ENCODE measurements at places on chromosomes 13 and 19. TPM values are rescaled to one million over a fixed set of nuclear protein-coding genes. Genes with fewer than 3 reads are reported as not detected.

DNA sequence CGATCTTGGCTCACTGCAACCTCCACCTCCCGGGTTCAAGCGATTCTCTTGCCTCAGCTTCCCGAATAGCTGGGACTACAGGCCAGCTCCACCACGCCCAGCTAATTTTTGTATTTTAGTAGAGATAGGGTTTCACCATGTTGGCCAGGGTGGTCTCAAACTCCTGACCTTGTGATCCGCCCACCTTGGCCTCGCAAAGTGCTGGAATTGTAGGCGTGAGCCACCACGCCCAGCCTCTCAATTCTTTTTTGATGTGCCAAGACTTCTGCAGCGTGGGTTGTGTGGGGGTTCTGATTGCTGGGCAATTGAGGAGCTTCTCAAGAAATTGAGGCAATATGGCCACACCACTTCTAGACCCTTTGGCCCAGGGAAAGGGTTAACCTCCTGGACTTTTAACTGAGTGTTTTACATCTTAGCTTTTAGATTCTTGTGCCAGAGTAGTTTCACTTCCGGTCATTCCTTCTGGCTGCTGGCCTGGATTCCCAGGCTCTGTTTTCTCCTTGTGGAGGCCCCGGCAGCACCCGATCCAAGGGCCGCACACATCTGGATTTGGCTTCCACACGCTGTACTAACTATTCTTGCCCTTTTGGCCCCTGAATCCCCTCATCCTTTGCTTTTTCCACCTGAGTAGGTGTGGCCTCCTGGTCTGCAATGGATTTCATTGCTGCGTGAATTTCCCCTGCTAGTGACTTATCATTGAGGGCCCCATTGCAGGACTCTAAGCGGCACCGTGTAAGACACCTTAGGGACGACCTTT lies 14.7 kb downstream of the SMARCA4 start:
- DNase-seq = peak; percentile 39

Gene PRR22
- 2.4 TPM for total RNA-seq

GRCh38 chr19:29505097-29505824 lies 20.5 kb upstream of the VSTM2B start:
- DNase-seq = no peak

Gene JSRP1
- 1.3 TPM for total RNA-seq

Gene ZNF541
- not detected for total RNA-seq

DNA sequence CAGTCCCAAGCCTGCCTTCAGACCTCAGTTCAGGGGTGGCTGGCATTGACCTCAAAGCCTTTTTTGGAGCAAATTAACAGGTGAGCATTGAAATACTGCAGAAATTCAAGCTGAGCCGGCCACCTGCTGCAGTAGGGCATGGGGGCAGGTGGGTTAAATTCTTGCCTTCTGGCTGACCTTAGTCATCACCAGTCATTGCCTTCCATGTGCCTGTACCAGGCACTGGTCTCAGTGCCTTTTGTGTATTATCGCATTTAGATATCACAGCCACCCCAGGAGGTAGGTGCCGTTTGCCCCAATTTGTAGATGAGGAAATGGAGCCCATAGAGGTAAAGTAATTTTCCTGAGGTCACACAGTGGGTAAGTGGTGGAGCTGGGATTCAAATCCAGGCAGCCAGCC lies 7.2 kb downstream of the PPP1R37 start:
- no peak for DNase-seq

- no peak for DNase-seq
Observed at GRCh38 chr13:76016799-76017400, 380.8 kb downstream of the LMO7 start.

- no peak for DNase-seq
Observed at GRCh38 chr13:113863524-113864272, at the start of gene GAS6. TSS of gene GAS6 (minus strand) at chr13:113864076. CDS start at chr13:113863920, 156 bp downstream.

GRCh38 chr13:48876289-48876688 lies 99.4 kb upstream of the FNDC3A start:
- DNase-seq = no peak

GRCh38 chr19:54902061-54902460 lies 3.9 kb upstream of the NCR1 start:
- DNase-seq = no peak

Gene SGCG
- total RNA-seq = 0.41 TPM

DNA sequence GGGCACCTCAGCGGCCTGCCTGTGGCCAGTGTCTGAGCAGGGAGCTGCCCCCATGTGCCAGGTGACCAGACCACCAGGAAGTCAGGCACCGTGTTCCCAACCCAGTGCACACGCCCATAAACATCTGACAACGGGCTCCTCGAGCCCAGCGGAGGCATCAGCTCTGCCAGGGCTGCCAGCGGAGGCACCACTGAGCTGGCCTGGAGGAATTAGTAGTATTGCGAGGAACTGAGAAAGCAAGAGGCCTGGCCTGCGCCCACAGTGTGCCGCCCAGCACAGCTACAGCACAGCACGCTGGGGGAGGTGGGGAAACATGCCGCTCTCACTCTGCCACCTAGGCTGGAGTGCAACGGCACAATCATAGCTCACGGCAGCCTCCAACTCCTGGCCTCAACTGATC lies 44.6 kb downstream of the ANKRD27 start:
- DNase-seq = no peak

GRCh38 chr19:30784850-30785457 lies 412.8 kb downstream of the ZNF536 start:
- DNase-seq = no peak

Gene SULT2A1
- not detected for total RNA-seq

Gene TMC4
- total RNA-seq = 0.94 TPM

Gene KRTDAP
- total RNA-seq = not detected

Gene SIGLEC12
- total RNA-seq = not detected

GRCh38 chr19:3167533-3168272 lies 10.9 kb upstream of the S1PR4 start:
- DNase-seq = no peak

Gene EPSTI1
- 96.0 TPM for total RNA-seq

DNA sequence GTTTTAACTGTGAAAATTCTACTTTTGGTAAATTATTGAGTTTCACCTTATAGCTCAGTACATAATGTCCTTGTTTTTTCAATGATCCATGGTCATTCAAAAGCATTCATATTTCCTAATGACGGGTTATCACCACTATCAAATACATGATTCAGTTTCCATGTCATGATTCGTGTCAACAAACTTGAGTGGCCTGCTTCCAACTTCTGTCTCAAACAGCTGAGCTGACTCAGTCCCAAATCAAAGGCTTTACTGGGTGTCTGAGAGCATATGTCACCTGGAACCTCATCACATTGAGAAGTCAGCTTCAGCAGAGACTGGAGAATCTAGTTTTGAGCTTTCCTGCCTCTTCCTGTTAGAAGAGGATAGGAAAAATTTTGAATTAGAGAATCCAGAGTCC lies 40.3 kb upstream of the SGCG start:
- DNase-seq = no peak

DNA sequence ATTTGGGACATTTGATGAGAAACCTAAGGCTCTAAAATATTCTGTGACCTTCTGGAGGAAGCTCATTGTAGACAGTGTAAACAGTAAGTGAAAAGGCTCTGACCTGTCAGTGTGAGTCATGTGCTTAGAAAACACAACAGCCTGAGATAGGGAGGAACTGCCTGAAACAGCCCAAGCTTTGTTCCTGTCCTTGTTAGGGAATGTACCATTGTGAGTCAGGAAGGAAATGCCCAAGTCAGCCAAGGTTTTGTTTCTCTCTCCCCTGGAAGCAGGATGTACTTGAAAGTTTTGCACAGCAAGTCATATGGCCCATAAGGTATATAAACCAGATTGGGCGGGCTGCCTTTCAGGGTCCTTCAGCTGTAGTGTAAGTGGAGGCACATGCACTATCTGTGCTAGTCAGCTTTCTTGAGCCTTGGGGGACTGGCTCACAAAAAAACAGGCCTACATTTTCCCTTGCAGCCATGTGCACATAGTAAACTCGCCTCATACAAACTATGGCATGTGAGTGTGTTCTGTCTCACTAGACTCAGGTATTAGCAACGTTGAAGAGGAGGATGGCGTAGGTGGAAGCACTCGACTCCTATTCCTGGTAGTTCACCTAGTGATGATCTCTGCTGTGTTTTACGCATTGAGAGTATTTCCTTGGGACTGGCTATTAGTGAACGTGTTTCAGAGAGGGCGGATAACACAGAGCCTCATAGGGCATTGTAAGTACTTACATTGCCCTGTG lies 141.2 kb upstream of the KLHL1 start:
- DNase-seq = peak; percentile 74

DNA sequence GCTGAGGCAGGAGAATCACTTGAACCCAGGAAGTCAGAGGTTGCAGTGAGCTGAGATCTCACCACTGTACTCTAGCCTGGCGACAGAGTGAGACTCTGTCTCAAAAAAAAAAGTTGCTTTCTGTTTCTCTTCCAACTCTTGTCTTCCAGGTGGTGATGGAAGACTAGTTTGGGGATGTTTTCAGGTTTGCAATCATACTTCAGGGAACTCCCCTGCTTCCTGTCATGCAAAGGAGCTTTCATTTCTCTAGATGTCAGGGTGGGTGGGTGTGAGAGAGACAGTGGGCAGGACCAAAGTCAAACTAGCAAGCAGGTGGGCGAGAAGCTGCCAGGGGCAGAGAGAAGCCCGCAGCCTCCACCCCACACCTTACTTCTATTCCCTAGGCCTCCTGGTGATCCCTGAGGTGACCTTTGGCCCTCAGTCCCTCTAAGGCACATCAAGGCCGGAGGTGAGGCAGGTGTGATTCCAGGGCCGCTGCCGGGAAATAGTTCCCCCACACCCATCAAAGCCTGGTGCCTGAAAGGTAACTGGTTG lies 25.7 kb downstream of the CCNE1 start:
- no peak for DNase-seq

Gene LRRC4B
- not detected for total RNA-seq

All from astrocyte (in vitro differentiated cells and primary cell).